Activated T-helper 9 cell treated with anti-CD3 and anti-CD28 coated beads, Interleukin-2, amount 50 U/mL, for 16 hours (primary cell): ENCODE measurements at places on chromosomes 4 and X.

- DNase-seq, result no peak
These were observed 255.1 kb downstream of the C4orf33 start for GRCh38 chr4:129350834-129351721.

GRCh38 chr4:161454860-161455259, 708.9 kb downstream of the FSTL5 start:
- DNase-seq, result no peak

DNA sequence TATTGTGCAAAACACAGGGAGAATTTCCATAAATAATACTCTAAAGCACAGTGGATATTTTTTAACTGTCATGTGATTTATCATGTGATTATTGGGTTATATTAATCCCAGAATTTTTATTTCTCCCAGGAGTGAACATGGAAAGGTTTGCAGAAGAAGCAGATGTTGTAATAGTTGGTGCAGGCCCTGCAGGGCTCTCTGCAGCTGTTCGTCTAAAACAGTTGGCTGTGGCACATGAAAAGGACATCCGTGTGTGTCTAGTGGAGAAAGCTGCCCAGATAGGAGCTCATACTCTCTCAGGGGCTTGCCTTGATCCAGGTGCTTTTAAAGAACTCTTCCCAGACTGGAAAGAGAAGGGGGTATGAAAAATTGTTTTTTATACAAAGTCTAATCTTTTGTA, 10.0 kb downstream of the ETFDH start:
- DNase-seq, result no peak

DNA sequence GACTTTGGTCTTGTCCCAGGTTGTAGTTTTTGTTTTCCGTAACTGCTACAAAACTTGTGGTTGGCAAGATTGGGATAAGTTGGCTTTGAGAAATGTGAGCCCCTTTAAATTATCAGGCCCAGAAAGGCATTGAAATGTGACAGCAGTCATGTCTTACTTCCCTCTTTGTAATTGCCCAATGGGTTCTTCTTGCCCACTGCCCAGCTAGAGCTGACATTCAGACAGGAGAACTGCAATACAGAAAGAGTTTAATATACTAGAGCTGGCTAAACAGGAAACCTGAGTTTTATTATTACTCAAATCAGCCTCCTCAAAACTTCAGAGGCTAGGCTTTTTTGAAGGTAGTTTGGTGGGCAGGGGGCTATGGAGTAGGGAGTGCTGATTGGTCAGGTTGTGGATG, 288.3 kb downstream of the ZNF674 start:
- no peak for DNase-seq

- DNase-seq, result no peak
These were observed 118.0 kb downstream of the MANBA start for GRCh38 chr4:102642631-102643298.

DNA sequence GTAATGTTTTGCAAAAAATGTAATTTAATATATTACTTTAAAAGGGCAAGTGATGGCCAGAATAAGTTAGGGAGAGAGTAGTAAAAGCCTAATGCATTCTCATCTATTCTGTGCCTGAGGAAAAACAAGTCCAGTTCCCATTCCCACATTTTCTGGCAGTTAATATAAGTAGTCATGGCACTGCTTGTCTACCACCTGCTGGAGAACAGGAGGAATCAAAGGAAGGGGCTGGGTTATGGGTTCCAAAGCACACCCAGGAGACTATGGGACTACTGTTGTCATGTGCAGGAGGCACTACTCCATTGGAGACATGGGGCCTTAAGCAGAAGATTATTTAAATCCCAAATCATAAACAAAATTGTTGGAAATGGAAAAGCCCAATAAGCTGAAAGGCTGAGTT, 2618.6 kb downstream of the ARAP2 start:
- no peak for DNase-seq

DNA sequence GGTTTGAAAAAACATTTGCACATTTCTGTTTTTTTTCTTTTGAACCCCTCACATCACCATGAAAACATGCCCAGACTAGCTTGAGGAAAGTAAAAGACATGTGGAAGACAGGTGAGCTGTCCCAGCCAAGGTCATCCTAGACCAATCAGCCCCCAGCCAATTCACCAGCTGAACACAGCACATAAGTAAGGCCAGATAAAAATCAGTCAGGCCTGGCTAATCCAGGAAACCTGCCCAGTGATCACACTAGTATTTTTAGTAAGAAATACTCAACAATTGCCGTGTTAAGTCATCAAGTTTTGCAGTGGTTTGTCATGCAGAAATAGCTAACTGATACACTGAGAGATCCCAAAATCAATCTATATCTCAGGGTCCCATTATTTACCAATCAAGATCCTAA, 4.4 kb upstream of the SMR3A start:
- DNase-seq, result no peak

- no peak for DNase-seq
These were observed 3.2 kb downstream of the SPP1 start for GRCh38 chr4:87978681-87979080.

- no peak for DNase-seq
These were observed 43.1 kb upstream of the MTM1 start for GRCh38 chrX:150525061-150525919.

DNA sequence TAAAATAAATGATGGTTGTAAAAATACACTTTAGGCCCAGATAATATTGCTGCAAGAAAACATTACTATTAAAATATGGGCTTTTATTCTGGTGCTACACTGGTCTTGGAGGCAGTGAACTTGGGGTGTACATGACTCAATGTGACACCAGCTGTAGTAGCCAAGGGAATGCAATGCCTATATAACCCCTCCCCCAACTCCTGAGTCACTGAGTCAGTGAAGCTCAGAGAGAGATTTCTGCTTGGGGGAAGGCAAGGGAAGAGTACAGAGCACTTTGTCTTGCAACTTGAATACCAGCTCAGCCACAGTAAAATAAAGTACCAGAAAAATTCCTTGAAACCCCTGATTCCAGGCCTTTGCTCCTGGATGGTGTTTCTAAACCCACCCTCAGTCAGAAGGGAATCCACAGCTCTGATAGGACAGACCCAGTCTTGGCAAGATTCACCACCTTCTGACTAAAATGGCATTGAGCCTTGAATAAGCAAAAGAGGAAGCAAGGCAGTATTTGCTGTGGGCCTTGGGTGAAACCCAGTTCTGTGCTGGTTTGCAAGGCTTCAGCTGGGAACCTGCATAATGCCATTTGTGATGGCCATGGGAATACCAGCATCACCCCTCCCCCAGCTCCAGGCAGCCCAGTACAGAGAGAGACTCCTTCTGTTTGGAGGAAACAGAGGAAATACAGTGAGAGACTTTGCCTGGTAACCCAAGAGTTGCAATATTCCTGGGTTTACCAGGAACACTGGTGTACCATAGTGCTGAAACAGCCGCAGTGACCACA, 209.9 kb downstream of the IQCM start:
- no peak for DNase-seq

- no peak for DNase-seq
These were observed 55.8 kb upstream of the ENPP6 start for GRCh38 chr4:184273166-184274147.

- no peak for DNase-seq
These were observed 373.5 kb upstream of the TACR3 start for GRCh38 chr4:104093247-104093646.

- DNase-seq, result no peak
These were observed 3.4 kb downstream of the GALNT7 start for GRCh38 chr4:173171987-173172386.

DNA sequence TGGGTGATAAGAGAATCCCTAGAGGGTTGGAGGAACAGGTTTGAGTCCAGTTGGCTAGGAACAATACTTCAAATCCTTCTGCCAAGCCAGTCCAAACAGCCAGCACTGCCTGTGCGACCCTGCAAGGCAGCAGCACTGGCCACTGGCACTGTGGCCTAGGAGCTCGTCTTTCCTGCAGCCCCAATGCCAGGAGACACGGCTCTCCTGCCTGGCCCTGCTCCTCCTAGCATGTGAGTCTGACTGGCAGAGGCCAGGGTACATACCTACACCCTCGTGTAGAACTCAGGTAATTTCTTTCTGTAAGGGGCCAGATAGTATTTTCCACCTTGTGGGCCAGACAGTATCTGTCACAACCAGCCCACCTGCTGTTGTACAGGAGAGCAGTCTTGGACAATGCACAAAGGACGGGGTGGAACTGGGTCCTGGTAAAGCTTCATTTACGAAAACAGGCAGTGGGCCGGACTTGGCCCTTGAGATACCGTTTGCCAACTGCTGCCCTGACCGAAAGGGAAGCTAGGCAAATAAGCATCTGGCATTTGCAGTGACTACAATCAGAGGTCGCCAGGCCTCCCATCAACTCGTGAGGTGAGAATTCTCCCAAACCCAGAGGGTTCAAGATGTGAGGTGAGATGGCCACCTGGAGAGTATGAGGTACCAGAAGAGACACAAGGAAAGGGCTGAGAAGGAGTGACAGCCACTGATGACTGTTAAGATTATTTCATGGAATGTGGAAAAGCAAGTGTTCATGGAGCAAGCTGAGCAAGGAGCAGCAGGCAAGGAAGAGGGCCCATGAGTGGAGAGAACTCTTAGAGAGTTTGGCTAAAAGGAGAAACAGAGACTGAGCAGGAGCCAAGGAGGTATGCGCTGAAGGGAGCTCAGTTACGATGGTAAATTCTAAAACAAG, 29.8 kb upstream of the IRAK1 start:
- no peak for DNase-seq

DNA sequence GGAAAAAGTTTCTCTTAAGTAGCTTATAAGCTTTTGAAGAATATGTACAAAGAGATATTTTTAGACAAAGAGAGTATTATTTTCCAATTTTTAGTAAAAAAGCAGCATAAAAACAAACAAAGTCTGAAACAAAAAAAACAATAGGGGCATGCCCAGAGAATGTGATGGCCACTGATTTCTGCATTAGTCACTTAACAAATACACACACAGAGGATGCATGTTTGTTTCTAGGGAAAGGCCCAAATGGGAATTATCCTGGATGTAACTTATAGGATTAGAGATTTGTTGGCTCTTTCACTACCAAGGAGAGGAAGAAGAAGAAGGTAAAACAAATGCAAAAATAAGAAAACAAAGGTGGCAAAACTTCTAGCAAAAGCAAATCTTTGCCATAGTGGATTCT, 95.9 kb upstream of the SCOC start:
- no peak for DNase-seq

GRCh38 chr4:70838666-70839588, 763 bp downstream of the GRSF1 start:
- peak; percentile 58 for DNase-seq

DNA sequence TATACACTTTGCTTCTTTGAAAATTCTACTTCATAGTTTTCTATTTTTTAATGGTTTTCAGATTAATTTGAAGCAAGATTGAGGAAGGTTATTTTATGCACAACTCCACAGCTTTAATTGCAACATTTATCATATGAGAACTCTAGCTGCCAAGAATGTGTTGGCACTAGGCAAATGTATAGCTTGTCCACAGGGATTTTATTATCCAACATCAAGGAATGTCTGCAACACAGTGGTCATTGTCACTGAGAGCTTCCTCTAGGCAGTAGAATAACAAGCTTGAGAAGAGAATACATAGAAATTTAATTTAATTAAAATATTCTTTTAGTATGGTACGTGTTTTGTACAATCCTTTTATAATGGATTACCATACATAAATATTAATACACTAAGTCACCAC, 1600.8 kb downstream of the ARAP2 start:
- DNase-seq, result no peak

DNA sequence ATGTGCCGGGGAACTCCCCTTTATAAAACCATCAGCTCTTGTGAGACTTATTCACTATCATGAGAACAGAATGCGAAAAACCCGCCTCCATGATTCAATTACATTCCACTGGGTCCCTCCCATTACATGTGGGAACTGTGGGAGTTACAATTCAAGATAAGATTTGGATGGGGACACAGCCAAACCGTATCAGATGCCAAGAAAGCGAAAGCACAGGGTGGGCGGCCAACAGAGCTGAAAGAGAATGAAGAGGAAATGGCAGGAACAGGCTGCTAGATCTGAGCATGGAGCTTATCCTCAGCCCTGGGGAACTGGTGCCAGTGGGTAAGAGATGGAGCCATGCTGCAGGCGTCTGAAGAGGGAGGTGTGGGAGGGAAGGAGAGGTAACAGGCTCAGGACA, 117.7 kb upstream of the PNPLA4 start:
- no peak for DNase-seq

DNA sequence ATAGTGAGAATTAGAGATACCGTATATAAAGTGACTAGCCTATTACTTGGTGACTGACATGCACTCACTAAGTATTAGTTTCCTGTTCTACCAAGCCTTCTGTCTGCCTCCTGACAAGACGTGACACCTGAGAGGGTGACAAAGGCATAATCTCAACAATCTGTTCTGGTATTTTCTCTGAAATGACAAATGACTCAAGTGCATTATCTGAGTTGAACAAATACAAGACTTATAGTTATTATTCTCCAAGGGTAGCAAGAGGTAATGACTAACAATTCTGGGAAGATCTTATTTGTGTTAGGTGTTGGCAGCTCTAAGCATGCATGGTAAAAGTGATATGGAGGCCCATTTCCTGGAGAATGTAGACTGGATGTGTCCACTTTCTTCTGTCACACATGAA, 60.6 kb downstream of the SYTL5 start:
- no peak for DNase-seq

- no peak for DNase-seq
These were observed 11.4 kb downstream of the NR3C2 start for GRCh38 chr4:148430854-148431253.
